Progenitor cell of endocrine pancreas (in vitro differentiated cells): ENCODE measurements at places on chromosomes 16 and 17. TPM values are rescaled to one million over a fixed set of nuclear protein-coding genes. Genes with fewer than 3 reads are reported as not detected.

GDPD3 gene
- 13.3 and 13.8 TPM in 2 replicates for total RNA-seq

DNA sequence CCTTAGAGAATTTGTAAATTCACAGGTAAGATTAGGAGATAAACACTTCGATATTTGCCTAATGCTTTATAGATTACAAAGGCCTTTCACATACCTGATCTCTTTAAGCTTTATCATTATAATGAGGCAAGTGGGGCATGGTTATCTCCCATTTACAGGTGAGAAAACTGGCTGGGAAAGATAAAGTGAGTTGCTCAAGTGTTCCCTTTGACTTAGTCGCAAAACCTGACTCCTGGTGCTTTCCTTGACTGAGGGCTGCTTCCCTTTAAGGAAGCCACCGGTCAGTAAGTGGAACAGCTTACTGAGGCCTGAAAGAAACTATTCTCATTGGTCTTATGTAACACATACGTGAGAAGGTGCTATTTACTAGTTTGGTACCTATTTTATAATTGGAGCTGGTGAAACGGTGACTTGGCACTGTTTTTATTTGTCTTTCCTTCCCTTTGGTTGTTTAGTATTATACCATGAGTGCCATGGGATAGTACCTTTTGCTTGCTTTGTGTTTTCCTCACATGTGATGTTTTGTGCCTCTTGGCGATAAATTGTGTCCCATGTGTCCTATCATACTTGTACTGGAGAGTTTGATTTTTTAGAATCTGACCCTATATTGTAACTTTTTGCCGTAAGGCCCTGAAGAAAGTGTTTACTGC, 57.2 kb downstream of the NUP88 start:
- DNase-seq: no peak

HBQ1 gene
- total RNA-seq: 0.60 and 0.84 TPM in 2 replicates

SMIM5 gene
- total RNA-seq: 3.3 and 4.4 TPM in 2 replicates

CIAO2B gene
- total RNA-seq: 58.1 and 59.9 TPM in 2 replicates

SYCE1L gene
- 25.6 and 27.2 TPM in 2 replicates for total RNA-seq

TP53TG3B gene
- total RNA-seq: not detected in 2 replicates

- no peak for DNase-seq
These were observed 18.6 kb upstream of the DRG2 start for GRCh38 chr17:18069101-18069500.

- DNase-seq: peak; percentile 52
These were observed 43.6 kb downstream of the NOS2 start for GRCh38 chr17:27756467-27757371.

ATP1B2 gene
- 1.5 and 2.1 TPM in 2 replicates for total RNA-seq

TNFRSF17 gene
- not detected in 2 replicates for total RNA-seq

METRN gene
- total RNA-seq: 98.6 and 107 TPM in 2 replicates

DNA sequence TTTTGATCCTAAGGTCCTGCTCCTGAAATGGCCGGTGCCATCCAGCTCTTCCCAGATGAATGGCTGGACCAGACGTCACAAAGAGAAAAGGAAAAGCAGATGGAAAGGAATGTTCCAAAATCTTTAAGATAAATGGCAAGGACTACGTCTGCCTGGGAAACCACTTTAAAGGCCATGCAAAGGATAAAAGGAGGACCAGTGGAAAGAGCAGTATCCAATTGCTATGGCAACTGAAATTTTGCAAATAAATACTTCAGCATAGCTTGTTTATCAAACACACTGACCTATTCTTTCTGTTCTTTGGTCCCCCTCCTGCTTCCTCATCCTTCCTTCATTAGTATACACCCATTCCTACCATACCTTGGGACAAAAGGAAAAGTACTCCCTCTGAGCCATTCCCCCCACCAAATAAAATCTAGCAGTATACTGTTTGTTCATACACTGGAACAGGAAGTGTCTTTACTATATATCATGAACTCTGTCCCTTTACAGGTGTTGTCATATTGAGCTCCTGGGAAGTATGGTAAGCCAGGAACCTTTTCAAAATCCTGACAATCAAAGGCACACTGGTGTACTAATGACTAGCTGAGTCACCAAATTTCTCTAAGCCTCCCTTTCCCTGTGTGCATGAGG, 37.2 kb upstream of the NUFIP2 start:
- no peak for DNase-seq

ELP5 gene
- 42.3 and 45.0 TPM in 2 replicates for total RNA-seq

DNA sequence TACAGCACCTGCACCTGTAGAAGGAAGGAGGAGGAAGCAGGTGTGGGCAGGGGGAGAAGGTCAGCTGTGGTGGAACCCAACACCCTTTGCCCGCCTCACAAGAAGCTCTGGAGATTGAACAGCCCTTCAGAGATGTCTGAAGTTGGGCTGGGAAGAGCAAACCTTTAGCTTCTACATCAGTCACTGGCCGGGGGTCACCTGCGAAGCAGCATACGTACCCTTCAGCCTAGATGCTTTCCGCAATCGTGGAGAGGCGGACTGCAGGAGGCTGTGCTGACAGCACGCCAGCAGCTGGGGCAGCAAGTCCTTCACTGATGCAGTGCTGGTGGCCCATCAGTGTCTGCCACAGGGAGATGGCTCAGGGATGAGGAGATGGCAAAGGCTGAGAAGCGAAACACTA, 5.2 kb upstream of the HS3ST3B1 start:
- no peak for DNase-seq

DNA sequence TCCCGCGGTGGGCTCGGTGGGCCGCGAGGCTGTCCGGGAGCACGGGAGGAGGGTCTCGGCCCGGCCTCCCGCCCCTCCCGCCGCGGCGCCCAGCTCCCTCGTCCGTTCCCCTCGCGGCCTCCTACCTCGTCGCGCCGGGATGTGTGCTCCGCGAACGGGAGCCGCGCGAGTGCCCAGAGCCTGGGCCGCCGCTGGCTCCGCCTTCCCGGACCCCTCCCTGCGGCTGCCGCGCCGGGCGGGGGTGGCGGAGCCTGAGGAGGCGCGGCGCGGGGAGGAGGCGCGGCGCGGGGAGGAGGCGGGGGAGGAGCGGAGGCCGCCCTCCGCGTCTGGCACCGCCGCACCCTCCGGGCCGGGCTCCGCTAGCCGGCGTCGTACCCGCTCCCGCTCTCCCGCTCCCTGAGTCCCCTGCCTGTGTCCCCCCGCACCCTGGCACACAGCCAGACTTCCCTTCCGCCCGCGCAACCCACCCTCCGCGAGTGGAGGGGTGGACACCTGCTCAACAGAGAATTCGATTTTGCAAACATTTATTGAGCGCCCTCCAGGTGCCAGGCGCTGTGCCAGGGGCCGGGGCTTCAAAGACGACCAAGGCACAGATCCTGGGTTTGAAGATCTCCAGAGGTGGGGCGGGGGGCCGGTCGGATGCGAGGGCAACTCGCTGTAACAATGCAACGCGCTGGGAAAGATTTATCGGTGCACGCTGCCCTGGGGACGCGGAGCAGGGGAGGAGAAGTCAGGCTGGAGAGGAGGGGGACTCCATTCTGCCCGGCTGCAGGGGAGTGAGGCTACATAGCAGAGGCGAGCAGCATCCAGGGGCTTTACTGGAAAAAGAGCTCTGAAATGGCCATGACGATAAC, at the start of gene MPP3:
Gene MPP3, minus strand, starts transcription at position 171 of the 854 bp plus-strand sequence. CDS start 1,240 bp downstream, outside the sequence.
- peak; percentile 42 for DNase-seq

- no peak for DNase-seq
These were observed 110.7 kb upstream of the DHX40 start for GRCh38 chr17:59454633-59455105.

- no peak for DNase-seq
These were observed 792 bp downstream of the SECTM1 start for GRCh38 chr17:82332669-82333278.

CD300LB gene
- not detected in 2 replicates for total RNA-seq

DNA sequence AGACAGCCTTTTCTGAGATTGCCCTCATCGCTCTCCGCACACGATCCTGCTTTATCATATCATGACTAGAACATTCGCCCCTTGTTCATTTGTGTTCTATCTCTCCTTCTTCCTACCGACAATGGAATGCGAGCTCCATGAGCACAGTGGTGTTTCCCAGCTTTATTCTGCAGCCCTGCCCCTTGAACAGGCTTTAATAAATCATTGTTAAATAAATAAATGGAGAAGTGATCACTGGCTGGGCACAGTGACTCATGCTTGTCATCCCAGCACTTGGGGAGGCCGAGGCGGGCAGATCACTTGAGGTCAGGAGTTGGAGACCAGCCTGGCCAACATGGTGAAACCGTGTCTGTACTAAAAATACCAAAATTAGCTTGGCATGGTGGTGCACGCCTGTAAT, 1063.3 kb upstream of the EEF2KMT start:
- no peak for DNase-seq

GRCh38 chr17:73513426-73513825, 130.8 kb downstream of the SDK2 start:
- DNase-seq: no peak

GRCh38 chr16:14415291-14415690, 214.8 kb downstream of the PARN start:
- no peak for DNase-seq

- DNase-seq: no peak
These were observed 57.7 kb upstream of the SLC25A19 start for GRCh38 chr17:75346906-75347305.

DNA sequence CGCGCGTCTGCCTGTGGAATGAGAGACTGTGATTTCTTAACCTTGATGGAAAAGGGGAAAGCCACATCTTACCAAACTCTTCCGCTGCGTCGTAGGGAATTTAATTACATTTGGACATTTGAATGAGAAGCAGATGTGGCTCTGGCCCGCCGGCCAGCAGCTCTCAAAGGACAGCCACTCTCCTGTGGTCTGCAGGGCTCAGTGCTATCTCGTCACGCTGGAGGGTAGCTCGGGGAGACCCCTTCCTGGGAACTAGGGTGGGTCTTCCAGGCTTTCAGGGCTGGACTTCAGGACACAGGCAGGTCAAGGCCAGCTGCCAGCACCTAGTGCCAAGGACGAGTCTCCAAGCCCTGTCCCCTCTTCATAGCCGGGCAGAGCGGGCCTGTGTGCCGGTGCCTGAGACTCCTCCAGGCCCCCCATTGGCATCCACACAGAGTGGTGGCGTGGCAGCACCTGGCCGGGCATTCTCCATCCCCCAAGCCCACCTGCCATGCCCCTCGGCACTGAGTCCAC, 15.9 kb upstream of the TBX2 start:
- no peak for DNase-seq

GRCh38 chr17:75300280-75300679, 11.0 kb upstream of the SLC25A19 start:
- no peak for DNase-seq

DNA sequence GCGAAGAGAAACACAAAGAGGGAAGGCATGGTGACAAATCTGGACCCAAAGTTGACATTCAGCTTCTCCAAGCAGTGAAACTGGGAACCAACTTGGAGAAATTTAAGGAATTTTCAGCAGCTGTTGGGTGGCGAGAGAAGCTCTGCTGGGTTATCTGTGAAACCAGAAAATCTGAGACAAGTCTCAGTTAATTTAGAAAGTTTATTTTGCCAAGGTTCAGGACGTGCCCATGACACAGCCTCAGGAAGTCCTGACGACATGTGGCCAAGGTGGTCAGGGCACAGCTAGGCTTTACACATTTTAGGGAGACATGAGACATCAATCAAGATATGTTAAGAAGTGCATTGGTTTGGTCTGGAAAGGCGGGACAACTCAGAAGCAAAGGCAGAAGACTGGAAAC, 11.2 kb upstream of the CD300LF start:
- DNase-seq: no peak

- no peak for DNase-seq
These were observed 46.5 kb downstream of the NT5M start for GRCh38 chr17:17349724-17350106.

CCDC200 gene
- not detected in 2 replicates for total RNA-seq

DNA sequence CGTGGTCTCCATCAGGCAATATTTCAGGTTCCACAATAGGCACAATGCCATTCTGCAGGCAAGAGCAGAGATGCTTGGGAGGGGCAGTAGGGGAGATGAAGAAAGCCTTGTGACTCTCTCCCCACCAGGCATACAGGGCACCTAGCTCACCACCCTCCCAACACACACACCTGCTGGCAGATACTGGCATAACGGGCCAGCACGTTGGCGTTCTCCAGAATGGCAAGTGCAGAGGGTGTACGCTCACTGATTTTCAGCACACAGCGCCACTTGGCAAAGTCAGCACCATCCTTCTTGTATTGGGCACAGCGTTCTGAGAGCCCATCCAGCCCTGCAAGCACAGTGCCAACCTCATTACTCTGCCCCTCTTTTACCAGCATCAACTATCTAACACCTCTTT, 2.2 kb downstream of the ALDOC start:
- DNase-seq: no peak

GRB2 gene
- 84.8 and 87.5 TPM in 2 replicates for total RNA-seq

TMIGD1 gene
- not detected in 2 replicates for total RNA-seq

RHBDL3 gene
- 0.50 and 0.82 TPM in 2 replicates for total RNA-seq

DNA sequence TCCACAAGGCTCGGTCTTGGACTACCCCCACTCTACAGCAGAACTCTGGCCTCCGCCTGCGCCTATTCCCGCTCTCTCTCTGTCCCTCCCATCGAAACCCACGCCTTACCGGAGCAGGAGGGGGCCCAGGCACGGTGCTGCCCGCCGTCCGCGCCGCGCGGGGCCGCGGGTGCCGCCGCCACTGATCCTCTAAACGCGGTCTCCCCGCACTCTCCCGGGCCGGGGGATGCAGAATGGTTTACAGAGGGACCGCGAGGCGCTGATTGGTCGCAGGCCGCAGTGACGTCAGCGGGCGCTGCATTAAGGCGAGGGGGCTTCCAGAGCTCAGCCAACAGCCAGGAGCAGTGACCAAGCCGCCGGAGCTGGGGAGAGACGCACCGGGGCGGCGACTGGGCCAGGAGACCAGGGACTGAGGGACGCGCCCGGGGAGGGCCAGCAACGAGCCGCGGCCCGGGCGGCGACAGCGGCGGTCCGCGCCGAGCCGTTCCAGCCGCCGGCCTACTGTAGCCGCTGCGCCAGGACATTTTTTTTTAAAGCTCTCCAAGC, 747 bp upstream of the LHX1 start:
- DNase-seq: no peak

- no peak for DNase-seq
These were observed 181.2 kb upstream of the AXIN2 start for GRCh38 chr17:65742403-65743307.

SPATA32 gene
- 0.24 TPM in 1 of 2 replicates, not detected in the other for total RNA-seq

DNA sequence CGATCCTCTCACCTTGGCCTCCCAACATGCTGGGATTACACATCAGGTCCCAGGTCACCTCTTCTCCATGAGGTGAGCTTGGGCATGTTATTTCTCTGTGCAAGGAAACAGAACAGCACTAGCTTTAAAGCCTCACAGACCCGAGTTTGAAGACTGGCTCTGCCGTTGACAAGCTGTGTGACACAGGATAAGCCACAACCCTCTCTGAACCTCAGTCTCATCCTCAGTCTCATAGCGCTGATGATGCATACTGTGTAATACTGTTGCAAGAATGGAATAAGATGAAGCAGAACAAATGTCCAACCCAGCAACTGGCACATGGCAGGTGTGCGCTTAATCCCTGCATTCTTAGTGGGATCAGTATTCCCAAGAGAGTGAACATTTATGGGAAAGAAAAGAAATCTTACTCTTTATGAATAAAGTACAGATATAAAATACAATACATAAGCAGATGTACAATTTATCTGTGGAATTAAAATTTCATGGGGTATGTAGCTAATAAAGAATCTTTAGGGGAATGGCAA, 43.5 kb downstream of the ABAT start:
- DNase-seq: no peak

GRCh38 chr16:25317732-25318316, 60.2 kb upstream of the ZKSCAN2 start:
- no peak for DNase-seq

NLRC5 gene
- not detected in 2 replicates for total RNA-seq
